HTR-8/SVneo (cell line): ENCODE measurements at places on chromosomes 1 and 21.

DNA sequence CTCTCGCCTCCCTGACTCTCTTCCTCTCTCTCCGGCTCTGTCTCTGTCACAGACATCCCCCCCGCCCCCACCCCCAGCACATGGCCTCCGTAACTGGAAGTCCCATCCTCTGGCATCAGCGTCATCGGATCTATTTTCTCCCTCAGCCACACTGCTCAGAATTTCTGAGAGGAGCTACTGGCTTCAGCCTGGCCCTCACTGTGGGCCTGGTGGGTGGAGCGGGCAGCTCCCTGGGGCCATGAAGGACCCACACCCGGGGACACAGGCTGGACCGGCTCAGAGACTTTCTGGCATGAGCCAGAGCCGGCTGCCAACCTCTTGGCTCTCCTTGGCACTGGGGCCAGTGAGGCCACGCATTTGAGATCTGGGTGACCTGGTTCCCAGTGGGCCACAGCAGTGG lies 61.2 kb upstream of the CASZ1 start:
- DNase-seq: no peak

DNA sequence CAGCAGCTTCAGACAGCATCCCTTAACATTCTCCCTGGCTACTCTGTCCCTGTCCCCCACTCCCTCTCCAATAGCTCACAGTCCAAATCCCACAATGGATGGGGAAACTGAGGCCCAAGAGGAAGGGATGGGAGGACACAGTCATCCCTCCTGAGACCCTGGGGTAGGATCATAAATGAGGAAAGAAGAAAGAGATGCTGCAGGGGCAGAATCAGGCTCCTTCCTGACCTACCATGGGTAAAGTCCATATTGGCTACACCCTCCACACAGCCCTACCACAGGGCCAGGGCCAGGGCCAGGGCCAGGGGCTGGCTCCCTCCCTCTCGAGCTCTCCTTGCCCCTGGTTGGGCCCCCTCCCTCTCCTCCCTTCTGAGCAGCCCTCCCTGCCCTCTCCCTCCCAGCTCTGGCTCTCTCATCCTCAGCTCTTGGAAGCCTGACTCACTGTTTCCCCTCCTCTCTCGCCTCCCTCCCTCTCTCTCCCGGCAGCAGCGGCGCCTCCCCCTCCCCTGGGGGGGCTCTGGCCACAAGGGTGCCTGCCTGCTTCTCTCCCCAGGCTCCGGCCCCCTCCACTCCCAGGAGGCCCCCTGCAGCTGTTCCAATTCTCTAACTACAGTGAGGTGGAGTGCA lies 4.9 kb downstream of the AHDC1 start:
- DNase-seq: no peak

DNA sequence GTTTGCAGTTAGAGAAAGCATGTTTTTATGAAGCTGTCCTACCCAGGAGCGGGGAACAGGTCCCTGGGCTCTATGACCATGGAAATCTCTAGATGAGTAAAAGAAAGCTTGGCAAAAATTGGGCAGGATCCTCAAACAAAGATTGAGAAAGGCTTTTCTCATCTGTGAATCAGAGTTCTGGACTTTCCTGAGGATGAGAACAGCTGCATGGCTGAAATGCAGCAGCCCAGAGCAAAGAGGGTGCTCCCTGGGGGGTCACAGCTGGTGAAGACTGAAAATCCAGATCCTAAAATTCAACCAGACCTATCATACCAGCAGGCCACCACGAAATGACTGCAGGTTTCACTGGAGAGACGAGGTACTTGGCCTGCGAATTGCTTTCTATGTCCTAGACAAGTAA lies 65.7 kb upstream of the APP start:
- DNase-seq: no peak

GRCh38 chr1:234980645-234981396 lies 147.8 kb downstream of the TOMM20 start:
- peak; percentile 77 for DNase-seq

DNA sequence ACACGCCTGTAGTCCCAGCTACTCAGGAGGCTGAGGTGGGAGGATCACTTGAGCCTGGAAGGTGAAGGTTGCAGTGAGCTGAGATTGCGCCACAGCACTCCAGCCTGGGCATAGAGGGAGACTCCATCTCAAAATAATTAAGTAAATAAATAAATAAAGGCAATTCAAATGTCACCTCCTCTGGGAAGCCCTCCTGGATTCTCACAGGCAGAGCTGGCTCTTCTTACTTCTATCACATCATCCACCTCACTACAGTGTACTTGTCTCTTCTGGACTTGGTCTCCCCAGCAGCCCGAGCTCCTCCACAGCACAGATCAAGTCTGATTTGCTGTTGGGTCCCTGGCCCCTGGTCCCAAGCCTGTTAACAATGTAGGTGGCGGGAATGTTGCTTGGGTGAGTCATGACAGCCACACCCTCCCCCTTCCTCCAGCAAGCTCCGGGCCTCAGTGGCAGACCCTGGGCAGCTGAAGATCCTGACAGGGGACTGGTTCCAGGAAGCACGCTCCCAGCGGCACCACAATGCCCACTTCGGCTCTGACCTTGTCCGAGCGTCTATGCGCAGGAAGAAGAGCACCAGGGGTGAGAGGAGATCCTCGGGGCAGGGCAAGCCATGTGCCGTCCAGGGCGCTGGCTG lies 5.3 kb downstream of the SYTL1 start:
- DNase-seq: no peak

DNA sequence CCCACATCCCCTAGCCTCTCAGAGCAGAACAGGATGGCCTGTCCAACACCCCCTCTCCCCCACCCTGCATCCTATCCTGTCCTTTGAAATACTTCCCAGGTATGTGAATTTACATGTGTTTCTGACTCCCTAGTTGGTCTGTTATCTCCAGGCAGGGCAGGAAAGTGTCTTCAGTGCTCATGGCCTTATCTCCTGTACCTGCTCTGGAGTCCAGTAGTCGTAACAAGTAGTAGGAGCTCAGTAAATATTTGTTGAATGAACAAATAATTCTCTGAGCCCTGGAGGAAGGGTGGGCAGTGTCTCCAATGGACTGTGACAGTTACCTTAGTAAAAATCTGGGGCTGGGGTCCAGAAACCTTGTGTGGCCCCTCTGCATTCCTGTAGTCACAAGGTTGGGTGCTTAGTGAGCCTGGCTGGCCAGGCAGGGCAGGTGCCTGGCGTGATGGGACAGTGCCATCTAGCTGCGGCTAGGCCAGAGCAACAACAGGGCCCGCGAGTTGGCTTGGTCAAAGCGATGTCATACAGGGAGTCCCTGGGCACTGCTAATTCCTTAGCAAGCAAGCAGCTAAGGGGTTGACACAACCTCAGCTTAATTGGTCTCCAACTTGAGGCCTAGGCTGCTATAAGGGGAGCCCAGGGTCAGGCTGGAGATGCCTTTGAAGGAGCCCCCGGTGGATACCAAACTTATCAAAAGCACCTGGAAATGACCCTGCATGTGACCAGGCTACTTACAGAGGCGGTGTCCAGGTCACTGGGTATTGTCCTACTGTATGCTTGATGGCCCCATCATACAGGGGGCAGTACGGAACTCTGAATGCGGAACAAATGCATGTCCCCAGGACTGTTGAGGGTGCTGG lies 89.0 kb upstream of the PPM1J start:
- DNase-seq: peak; percentile 57
